ENCODE measurements at places on chromosomes 6 and 20. TPM values are rescaled to one million over a fixed set of nuclear protein-coding genes. Genes with fewer than 3 reads are reported as not detected.

- DNase-seq, result peak; percentile 73
These were observed 797 bp upstream of the GNRH2 start for GRCh38 chr20:3042625-3043024.

GRCh38 chr6:148222846-148223245 is 119.8 kb upstream of the SASH1 start:
- DNase-seq, result no peak

The CENPW gene
- total RNA-seq, result not detected

- no peak for DNase-seq
These were observed 25.8 kb upstream of the TNFRSF21 start for GRCh38 chr6:47335466-47335865.

The BCAS4 gene
- 3.6 TPM for total RNA-seq

DNA sequence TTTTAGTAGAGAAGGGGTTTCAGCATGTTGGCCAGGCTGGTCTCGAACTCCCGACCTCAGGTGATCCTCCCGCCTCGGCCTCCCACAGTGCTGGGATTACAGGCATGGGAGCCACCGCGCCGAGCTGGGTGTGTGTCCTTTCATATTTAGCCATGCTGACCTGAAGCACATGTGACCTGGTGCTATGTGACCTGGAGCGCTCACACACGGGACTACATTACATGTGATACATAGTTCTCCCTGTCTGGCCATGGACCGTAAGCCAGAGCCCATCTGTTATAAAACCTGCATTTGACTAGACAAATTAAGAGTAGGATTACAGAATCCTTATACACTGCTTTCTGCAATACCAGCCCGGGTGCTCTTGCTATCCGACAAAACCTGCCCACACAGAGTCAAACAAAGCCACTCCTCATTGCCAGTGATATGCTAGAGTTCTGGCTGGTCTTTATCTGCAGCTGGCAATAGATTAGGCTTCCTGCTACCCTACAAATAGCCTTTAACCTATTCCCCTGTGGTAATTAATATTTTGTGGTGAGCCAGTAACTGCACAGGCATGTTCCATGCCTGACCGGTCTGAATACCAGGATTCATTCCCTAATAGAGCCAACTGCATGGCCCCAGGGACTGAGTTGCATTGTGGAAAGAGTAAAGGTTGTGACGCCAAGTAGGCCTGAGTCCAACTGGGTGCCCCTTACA is 26.3 kb upstream of the FAM50B start:
- no peak for DNase-seq

DNA sequence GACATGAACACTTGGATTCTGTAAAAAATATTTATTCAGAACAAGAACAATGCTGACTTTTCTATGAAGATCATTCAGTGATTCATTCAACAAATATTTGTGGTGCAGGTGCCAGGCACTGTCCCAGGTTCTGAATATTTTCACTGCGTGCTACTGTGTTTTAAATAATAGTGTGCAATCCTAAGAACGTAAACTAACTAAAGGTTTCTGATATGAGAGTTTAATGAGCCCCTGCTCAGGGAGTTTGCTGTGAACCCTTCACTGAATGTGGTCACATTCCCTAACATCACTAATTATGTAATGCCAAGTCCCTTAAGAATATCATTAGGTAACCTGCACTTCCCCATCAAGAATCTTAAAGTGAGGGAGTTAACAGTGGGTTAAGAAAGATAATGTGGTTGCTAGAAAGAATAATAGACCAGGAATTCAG is 1.7 kb upstream of the TMEM170B start:
- DNase-seq, result no peak

The KCNB1 gene
- 1.1 TPM for total RNA-seq

The XKR7 gene
- not detected for total RNA-seq

The LY6G6F gene
- total RNA-seq, result not detected

DNA sequence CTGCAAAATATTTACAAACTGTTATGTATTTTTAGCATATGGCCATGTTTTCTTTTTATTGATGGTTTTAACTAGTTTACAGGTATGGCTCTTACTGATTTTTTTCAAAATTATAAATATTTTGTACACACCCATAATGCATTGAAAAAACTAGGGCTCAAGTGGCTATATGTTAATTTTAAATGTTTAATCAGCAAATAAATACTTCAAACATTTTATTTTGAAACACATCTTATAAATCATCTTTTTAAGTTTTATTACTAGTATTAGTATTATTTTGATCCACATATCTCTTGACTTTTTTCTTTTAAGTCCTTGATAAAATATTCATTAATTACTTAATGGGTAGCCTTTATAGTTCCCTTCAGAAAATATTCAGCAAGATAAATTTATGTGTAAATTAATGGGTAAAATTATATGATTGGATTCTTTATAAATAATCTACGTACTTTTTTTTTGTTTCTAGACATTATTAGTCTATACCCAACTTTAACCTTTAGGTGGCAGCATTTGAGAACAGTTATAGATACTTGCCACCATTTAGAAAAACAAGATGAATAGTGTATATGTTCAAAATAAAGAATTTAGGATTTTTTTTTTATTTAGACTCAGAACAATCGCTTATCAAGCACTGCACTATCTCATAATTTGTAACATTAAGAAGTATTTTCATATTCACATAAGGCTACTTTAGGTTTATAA is 241.9 kb downstream of the ADGRB3 start:
- DNase-seq, result no peak

The OR2B6 gene
- total RNA-seq, result not detected

GRCh38 chr20:63364801-63365585 is 3.8 kb upstream of the CHRNA4 start:
- DNase-seq, result peak; percentile 7

GRCh38 chr6:127182501-127182900 is 64.0 kb downstream of the RSPO3 start:
- DNase-seq, result no peak

The GGTLC1 gene
- total RNA-seq, result not detected

DNA sequence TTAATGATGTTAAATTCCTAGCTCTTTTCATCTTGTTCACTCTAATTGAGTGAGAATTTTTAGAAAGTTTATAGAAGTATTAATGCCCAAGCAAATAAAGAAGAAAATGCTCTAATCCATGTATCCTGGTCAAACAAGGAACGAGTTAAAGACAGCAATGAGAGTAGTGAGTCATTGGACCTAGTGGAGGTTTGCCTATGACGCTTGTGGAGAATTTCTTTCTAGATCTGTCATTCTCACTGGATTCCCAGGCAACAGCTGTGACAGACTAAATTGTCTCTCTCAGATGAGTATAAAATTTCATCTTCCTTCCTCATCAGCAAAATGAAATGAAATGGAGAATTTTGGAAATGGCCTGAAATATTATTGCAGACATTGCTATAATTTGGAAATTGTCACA is 127.9 kb downstream of the COL19A1 start:
- DNase-seq, result no peak

DNA sequence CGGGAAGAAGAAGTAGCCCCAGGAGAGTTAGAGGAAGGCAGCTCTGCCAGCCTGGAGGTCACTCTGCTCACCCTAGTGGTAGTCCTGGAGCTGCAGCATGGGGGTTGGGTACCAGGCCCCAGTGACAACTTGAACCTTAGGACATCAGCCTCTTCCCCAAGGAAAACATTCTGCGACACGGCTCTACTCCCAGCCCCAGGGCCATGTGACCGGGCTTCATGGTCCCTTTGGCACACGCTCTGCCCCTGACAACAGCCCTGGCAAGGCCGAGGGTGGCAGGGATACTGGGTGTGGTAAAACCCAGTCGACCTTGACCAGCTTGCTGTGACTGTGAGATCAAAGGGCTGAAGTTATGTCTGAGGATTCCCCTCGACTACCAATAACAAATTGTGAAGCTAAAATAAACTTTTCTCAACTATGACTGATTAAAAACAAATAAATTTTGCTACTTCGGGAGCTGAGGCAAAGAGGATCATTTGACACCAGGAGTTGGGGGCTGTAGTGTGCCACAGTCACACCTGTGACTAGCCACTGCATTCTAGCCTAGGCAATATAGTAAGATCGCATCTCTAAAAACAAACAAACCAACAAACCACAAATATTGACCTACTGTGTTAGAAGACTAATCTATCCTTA is 24.4 kb upstream of the ARID1B start:
- no peak for DNase-seq

The VGLL2 gene
- total RNA-seq, result 2.9 TPM

DNA sequence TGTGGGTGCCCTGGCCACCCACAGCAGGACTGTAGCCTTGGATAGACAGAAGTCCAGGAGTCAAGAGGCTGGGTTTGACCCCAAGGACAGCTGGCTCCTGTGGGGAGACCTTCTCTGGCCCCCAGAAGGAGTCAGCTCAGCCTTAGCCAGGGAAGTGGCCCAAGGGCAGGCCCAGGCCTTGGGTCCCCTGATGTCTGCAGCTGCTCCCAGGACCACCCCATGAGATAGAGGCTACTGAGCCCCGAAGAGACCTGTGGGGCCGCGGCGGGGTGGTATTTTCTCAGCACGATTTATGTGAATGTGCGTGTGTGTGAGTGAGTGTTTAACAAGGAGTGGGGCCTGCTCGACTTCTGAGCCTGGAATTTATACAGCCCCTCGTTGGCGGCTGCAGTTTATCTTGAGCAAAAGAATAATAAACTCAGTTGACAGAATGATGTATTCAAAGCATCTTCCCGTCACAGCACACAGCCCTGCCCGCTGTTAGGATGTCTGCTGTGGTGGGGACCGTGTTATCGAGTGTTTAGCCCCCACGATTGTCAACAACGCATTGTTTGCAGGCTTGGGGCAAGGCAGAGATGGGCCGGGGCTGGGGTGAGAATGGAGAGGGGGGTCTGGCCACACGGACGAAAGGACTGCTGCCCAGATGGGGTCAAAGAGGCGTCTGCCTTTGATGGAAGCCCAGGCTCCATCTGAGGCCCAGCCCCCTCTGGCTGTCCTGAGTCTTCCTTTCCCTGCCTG is 163.3 kb downstream of the VEGFA start:
- DNase-seq, result no peak

DNA sequence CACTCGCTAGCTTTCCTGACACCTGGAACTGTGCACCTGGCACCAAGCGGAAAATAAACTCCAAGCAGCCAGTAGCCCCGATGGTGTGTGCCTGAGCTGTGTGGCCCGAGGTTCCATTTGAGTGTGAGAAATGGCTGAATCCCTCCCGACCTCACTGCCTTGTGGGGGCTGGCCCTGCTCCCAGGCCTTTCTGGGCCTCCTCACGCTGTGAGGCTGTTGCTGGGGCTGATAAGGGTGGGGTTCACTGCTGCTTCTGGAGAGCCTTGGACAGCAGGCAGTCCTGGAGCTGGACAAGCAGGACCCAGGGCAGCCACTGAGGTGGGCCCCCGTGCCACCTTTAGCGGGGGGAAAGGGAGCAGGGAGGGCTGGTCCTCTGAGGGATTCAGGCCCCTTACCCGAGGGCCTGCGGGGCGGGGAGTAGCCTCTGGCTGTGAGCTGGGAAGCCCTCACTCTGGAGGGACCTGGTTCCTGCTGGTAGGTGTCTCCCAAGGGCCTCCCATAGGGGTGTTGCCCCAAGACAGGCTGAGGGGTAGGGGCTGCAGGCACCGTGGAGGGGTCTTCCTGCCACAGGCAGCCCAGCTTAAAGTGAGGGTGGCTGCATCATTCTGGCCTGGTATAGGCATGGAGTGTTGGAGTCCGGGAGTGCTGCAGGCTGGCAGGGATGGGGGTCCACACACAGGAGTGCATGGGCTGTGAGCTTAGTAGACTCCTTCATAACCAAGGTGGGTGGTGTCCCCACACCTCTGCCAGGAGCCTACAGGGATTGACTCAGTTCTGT is 1.7 kb downstream of the PPDPF start:
- DNase-seq, result no peak

GRCh38 chr6:126204126-126204525 is 135.8 kb upstream of the CENPW start:
- no peak for DNase-seq

- no peak for DNase-seq
These were observed 69.3 kb downstream of the IBTK start for GRCh38 chr6:82178077-82178758.

The NRSN1 gene
- total RNA-seq, result not detected
